ENCODE measurements at places on chromosomes 11 and 22. TPM values are rescaled to one million over a fixed set of nuclear protein-coding genes. Genes with fewer than 3 reads are reported as not detected.

GRCh38 chr22:25563761-25564319 lies 635 bp upstream of the GRK3 start:
- peak; percentile 61 for DNase-seq

- DNase-seq = peak; percentile 63
These were observed 9.6 kb downstream of the ADM start for GRCh38 chr11:10314199-10315072.

DNA sequence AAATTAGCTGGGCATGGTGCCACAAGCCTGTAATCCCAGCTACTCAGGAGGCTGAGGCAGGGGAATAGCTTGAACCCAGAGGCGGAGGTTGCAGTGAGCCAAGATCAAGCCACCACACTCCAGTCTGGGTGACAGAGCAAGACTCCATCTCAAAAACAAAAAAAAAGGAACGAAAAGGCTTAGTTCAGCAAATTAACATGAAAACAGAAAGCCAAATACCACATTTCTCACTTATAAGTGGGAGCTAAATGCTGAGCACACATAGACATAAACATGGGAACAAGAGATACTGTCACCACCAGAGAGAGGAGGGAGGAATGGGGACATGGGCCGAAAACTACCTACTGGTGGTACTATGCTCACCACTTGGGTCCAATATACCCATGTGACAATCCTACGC lies 38.6 kb downstream of the SCGB1A1 start:
- no peak for DNase-seq

Gene OR4C11
- not detected for total RNA-seq

GRCh38 chr22:36218648-36219193 lies 17.1 kb upstream of the APOL4 start:
- DNase-seq = no peak

Gene C11orf97
- not detected for total RNA-seq

GRCh38 chr22:30204742-30205111 lies 41.8 kb downstream of the LIF start:
- no peak for DNase-seq

Gene SCGB1C1
- total RNA-seq = not detected

Gene CABP7
- total RNA-seq = not detected

GRCh38 chr11:2555336-2555735 lies 110.5 kb downstream of the KCNQ1 start:
- no peak for DNase-seq

DNA sequence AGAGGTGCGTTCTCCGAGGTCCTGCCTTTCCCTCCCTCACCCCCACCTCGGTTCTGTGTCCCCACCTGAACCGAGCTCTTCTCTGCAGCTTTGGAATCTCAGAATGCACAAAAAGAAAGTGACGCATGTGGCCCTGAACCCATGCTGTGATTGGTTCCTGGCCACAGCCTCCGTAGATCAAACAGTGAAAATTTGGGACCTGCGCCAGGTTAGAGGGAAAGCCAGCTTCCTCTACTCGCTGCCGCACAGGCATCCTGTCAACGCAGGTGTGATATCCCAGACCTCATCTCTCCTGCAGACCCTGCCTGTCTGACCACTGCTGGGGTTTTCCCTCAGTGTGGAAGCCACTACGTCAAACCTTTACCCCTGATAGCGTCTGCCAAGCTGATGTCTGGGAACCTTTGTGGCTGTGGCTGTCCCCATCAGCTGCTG lies 13.9 kb downstream of the ACP2 start:
- DNase-seq = no peak

DNA sequence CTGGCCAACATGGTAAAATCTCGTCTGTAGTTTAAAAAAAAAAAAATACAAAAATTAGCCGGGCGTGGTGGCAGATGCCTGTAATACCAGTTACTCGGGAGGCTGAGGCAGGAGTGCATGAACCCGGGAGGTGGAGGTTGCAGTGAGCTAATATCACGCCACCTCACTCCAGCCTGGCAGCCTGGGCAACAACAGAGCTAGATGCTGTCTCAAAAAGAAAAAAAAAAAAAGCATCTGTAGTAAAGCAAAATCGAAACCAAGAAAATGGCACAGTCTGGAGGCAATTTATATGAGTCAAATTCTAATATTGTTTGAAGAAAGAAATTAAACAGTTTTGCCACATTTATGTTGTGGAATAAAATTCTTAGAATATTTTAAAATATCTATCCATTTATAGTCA lies 365.0 kb upstream of the CHORDC1 start:
- no peak for DNase-seq

DNA sequence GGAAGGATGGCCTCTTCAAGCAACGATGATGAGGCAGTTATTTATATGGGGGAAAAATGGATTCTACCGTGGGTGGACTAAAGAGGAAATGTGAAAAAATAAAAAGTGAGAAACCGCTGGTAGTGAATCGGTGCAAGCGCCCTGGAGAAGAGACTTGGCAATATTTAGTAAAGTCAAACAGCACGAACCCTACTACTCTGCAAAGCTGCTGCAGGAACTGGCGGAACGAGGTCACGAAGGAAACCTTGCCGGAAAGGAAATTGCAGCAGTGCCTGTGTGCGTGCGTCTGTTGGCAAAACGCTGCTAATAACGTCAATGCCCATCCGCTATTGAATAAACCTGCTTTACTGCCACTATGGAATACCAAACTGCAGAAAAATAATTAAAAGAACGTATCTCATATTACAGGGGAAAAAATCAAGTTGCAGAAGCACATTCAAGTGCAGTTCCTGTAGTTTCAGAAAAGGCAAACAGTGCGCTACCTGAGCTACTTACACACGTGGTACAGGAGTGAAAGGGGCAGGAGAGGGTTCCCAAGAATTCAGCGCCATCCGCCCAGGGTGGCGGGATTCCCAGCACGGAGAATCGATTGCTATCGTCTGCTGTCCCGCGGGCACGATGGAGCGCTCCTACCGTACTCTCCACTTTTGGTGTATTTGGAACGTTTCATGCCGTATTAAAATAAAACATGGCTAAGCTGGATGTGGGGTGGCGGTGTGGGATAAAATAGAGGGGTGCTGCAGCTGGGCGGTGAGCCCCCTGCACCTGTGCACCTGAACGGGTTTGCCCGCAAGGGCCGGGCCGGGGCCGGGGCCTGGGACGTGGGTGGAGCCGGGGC lies 585 bp upstream of the NADSYN1 start:
- DNase-seq = peak; percentile 11

- no peak for DNase-seq
These were observed 150.7 kb downstream of the BLID start for GRCh38 chr11:121965330-121965729.

Gene TEX54
- total RNA-seq = not detected

DNA sequence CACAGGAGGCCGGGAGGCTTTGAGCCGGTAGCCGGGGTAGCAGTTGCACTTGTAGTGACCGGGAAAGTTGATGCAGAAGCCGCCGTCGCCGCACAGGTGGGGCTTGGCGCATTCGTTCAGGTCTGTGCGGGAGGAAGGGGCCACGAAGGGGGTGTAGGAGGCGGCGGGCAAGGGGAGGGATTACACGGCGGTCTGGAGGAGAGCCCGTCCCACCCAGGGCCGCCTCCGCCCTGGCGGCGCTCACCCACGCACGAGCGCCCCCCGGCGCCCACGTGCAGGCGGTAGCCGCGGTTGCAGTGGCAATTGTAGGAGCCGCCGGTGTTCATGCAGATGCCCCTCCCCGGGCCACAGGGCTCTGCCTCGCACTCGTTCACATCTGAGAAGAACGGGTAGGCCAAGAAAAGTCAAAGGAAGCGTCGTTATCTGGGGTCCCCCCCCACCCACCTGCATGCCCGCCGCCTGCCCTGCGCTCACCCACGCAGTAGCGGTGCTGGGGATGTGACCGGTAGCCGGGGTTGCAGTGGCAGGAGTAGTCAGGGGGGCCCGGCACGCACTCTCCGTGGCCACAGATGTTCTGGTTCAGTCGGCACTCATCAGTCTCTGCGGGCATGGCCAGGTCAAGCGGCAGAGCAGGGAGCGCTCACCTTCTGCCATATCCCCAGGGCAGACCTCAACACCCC lies 10.6 kb downstream of the LTBP3 start:
- no peak for DNase-seq

- no peak for DNase-seq
These were observed 32.4 kb upstream of the NAV2 start for GRCh38 chr11:19679952-19680828.

DNA sequence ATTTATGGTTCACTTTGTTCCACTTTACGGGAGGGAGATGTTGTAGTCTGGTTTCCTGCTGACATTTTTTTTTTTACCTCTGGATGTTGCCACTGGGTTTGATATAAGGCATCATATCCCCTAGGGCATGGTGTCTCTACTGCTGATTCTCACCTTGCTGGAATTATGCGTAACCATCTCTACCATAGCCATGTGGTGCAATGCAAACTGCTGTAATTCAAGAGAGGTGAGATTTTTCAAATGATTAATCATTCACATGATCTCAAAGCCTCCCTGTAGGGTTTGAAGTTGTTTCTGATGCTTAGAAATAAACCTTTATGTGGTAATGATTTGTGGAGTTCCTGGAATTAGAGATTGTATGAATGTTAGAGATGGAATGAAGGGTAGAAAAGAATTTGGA lies 13.0 kb downstream of the MS4A3 start:
- DNase-seq = no peak

- no peak for DNase-seq
These were observed 30.2 kb upstream of the APOBEC3A start for GRCh38 chr22:38927033-38927781.

DNA sequence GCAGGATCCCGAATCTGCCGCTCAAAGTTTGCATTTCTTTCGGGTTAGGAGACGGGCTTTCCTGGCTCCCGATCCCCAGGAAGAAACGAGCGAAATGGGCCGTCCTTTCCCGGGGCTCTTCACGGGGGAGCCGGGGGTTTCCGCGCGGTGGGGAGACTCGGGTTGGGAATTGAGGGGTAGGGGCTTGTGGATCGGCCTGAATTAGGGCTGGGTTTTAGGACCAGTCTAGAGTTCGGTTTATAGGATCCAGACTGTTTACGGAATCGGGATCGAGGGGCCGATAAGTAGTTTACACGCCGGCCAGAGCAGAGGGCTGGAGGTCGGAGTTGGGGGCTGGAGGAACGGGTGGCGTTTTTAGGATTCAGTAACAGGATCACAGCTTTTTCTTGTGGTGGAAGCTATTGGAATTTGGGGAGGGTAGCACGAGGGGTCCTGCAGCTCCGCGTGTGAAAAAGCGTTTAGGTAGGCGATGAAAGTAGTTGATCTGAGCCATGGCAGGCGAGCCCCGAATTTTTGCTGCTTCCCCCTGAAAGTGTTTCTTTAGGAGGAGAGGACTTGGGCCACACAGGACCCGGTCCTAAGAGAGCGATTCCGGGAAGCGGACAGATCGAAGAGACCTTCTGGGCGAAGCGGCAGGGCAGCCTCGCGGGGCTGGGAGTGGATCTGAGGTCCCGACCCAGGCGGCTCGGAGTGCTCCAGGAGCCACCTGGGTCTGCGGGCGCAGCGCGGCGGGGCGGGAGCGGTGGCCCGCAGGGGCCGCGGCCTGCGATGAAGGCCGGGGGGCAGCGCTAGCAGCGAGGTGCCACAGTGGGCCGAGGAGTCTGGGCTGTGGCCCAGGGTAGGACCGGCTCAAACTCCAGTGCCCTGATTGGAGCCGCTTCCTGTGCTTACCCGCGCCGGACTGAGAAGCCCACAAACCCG lies 1.6 kb downstream of the PKNOX2 start:
- DNase-seq = no peak

- no peak for DNase-seq
These were observed 612 bp downstream of the XBP1 start for GRCh38 chr22:28799606-28800307.

DNA sequence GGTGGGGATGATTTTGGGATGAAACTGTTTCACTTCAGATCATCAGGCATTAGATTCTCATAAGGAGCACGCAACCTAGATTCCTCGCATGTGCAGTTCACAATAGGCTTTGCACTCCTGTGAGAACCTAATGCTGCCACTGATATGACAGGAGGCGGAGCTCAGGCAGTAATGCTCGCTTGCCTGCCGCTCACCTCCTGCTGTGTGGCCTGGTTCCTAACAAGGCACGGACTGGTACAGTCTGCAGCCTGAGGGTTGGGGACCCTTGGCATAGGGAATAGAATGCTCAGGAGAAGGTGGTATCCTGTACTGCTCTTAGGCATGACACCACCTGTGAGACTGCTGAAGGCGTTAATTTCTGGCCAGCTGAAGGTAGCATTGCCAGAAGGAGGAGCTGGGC lies 47.0 kb downstream of the STIM1 start:
- DNase-seq = no peak
